Osteocyte (in vitro differentiated cells): ENCODE measurements at places on chromosomes 16 and 17. TPM values are rescaled to one million over a fixed set of nuclear protein-coding genes. Genes with fewer than 3 reads are reported as not detected.

SLX4 gene
- total RNA-seq: 7.1 and 8.4 TPM in 2 replicates

LITAFD gene
- total RNA-seq: not detected in 2 replicates

KRTAP3-1 gene
- total RNA-seq: not detected in 2 replicates

MT1E gene
- total RNA-seq: 37.5 and 43.6 TPM in 2 replicates

TEX19 gene
- total RNA-seq: not detected in 2 replicates

KRTAP2-1 gene
- total RNA-seq: not detected in 2 replicates

SYT17 gene
- total RNA-seq: not detected in 2 replicates

GPRC5C gene
- 44.4 and 56.4 TPM in 2 replicates for total RNA-seq

GP1BA gene
- not detected in 2 replicates for total RNA-seq

CCDC144A gene
- total RNA-seq: 0.05 and 0.16 TPM in 2 replicates

CCDC78 gene
- total RNA-seq: 2.6 and 3.1 TPM in 2 replicates

TRPV2 gene
- total RNA-seq: 1.3 and 1.9 TPM in 2 replicates

STH gene
- not detected in 2 replicates for total RNA-seq

SDR42E1 gene
- not detected in 2 replicates for total RNA-seq

PIRT gene
- not detected in 2 replicates for total RNA-seq

EXOC3L1 gene
- not detected in 2 replicates for total RNA-seq

PDILT gene
- total RNA-seq: not detected in 2 replicates

KRTAP9-4 gene
- total RNA-seq: not detected in 2 replicates

TMEM220 gene
- total RNA-seq: 6.8 and 8.1 TPM in 2 replicates

RNPS1 gene
- total RNA-seq: 140 and 149 TPM in 2 replicates

STX4 gene
- total RNA-seq: 51.8 and 53.4 TPM in 2 replicates

KRTAP2-2 gene
- not detected in 2 replicates for total RNA-seq

PYY gene
- total RNA-seq: not detected in 2 replicates

TOX3 gene
- 0.46 and 0.86 TPM in 2 replicates for total RNA-seq

PLXDC1 gene
- total RNA-seq: 17.1 and 19.7 TPM in 2 replicates

CNTNAP4 gene
- not detected in 2 replicates for total RNA-seq

PTRH2 gene
- total RNA-seq: 19.6 TPM in 2 replicates

HOXB6 gene
- total RNA-seq: not detected in 2 replicates

MT4 gene
- not detected in 2 replicates for total RNA-seq

CFAP119 gene
- 5.0 and 9.7 TPM in 2 replicates for total RNA-seq

TNFAIP1 gene
- total RNA-seq: 57.0 and 59.2 TPM in 2 replicates

SAMD14 gene
- 36.1 and 36.8 TPM in 2 replicates for total RNA-seq

ORAI3 gene
- total RNA-seq: 25.2 and 30.0 TPM in 2 replicates

MYO15B gene
- 40.8 and 42.5 TPM in 2 replicates for total RNA-seq

CCL13 gene
- total RNA-seq: not detected in 2 replicates

OTOA gene
- total RNA-seq: 0.08 TPM in 1 of 2 replicates, not detected in the other

SCGB1C2 gene
- total RNA-seq: not detected in 2 replicates

CD7 gene
- total RNA-seq: 1.0 TPM in 2 replicates

IRF8 gene
- total RNA-seq: not detected in 2 replicates

GRB7 gene
- total RNA-seq: 0.94 and 1.2 TPM in 2 replicates

NKD1 gene
- 0.43 and 0.63 TPM in 2 replicates for total RNA-seq

PIPOX gene
- 1.1 and 1.6 TPM in 2 replicates for total RNA-seq

KRTAP16-1 gene
- total RNA-seq: not detected in 2 replicates

CDH16 gene
- not detected in 2 replicates for total RNA-seq

CNTROB gene
- 30.2 and 30.9 TPM in 2 replicates for total RNA-seq

CES5A gene
- not detected in 2 replicates for total RNA-seq

C17orf78 gene
- not detected in 2 replicates for total RNA-seq

SERPINF2 gene
- 0.38 and 0.50 TPM in 2 replicates for total RNA-seq

DDX19B gene
- 30.0 and 37.1 TPM in 2 replicates for total RNA-seq

CTF1 gene
- 5.1 and 6.0 TPM in 2 replicates for total RNA-seq
